ENCODE measurements at places on chromosomes 16 and 17.

- peak; percentile 96 for DNase-seq
Observed at GRCh38 chr17:7477392-7478275, 1.8 kb downstream of the ZBTB4 start.

GRCh38 chr16:68994324-68994723, 111.1 kb upstream of the HAS3 start:
- no peak for DNase-seq

DNA sequence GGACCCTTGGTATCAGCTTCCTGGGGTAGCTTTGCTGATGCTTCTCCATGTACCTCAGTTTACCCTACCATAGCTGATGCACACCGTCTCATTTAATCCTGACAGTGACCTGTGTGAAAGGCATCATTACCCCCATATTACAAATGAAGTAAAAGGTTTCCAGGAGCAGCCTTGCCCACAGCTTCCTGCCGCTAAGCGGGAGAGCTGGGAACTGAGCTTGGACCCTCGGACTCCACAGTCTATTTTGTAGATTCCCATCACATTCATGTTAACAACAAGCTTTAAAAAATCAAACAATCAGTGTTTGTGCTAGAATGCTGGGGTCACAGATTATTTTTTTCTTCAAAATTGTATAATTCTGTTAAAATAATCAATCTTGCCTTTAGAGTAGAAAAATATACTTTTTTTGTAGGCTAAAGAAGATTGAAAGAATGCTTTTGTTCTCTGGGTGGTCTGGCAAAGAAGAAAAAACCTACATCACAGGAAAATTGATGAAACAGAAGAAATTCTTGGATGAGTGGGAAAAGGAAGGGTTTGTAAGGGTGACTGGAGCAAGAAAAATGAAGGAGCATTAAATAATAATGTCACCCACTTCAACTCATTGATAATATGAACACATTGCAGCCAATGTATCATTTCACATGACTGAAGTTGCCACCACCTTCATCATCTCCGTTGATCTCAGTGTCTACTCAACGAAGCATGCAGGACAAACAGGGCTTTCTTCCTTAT, 9.5 kb upstream of the USP10 start:
- DNase-seq = no peak

GRCh38 chr16:3492356-3492755, 2.9 kb downstream of the C16orf90 start:
- no peak for DNase-seq

DNA sequence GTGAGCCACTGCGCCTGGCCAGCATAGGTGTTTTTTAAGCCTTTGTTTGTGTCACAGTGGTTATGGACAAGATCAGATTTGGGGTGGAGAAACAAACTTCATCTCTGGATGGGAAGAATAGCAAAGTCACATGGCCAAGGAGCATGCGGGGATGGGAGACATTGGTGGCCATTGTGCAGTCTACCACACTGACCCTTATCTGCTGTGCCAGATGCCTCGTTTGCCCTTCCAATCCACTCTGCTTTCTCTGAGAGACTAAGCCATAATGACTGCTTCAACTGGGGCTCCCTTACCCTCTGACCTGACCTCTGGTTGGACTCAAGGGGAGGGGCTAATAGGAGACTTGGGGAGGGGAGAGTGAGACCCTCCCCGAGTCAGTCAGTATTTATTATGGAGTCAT, 166.8 kb downstream of the PRKCB start:
- no peak for DNase-seq

DNA sequence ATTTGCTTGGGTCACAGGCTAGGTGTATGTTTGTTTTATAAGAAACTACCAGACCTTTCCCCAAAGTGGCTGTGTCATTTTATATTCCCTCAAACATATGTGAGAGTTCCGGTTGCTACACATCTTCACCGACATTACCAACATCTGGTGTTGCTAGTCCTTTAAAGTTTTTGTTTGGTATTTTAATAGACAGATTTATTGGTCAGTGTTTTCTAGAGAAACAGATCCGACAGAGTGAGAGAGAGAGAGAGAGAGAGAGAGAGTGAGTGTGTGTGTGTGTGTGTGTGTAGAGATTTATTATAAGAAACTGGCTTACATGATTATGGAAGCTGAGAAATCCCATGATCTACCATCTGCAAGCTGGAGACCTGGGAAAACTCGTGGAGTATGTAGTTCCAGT, 31.0 kb downstream of the LDHD start:
- DNase-seq = peak; percentile 79
